ENCODE measurements at places on chromosomes 7 and 10.

DNA sequence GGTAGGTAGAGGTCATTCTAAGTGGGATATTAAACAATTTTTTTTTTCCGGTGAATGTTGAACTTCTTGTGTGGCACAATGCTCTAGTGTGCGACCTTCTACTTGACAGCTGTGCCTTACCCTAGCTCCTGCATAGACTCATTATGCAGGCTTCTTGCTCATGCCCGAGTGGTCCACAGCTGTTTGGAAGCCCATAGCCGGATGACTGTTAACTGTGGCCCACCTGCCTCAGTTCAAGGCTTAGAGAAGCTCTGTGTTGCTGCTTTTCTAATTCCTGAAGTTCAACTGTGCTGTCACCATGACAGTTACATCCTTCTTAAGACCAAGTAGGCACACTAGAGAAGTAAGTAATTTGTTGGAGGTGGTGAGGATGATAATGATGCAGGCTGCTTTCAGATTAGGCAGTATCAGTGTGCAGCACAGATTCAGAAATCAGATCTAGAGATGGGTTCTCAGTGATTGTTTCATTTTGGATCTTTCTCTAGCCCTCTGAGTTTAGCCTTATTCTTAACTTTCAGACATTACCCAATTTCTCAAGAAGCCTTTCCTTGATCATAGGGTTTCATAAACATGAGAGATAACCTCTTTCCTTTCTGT, 278.4 kb downstream of the PHF14 start:
- no peak for DNase-seq

- peak; percentile 38 for DNase-seq
Observed at GRCh38 chr10:55410415-55410885, 609.4 kb upstream of the PCDH15 start.

DNA sequence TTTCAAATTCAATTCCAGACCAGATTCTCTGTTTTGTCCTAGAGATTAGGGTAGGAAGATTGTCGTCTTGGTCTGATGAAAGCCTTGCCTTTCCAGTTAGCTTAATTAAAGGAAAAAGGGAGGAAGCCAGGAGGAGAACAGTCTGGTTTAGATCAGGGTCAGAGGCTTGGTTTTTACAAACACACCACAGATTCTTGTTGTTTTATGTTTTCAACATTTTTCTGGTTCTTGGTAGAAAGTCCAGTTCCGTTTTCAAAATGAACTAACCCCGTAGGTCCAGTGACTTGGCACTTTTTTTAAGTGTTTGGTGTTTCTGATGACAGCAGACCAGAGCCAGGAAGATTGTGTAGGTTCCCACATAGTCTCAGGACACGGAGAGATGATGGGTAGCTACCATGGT, 167.1 kb upstream of the INHBA start:
- DNase-seq, result no peak

- DNase-seq, result no peak
Observed at GRCh38 chr10:104816501-104816900, 175.4 kb downstream of the SORCS3 start.

DNA sequence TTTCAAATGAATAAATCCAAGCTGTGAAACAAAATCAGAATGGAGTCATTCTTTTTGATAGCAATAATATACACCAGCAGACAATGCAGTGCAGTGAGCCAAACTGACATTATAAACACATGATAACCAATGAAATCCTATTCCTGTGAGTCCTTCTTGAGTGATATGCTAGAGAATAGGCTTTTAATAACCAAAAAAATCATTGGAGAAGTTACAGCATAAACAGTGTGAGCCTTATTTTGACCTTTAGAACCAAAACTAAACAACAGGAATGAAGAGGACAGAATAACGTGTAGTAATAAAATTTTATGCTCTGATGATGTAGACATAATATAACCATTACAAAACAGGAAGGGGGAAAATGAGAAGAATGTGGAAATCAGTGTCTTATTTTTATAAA, 8.7 kb downstream of the HUS1 start:
- no peak for DNase-seq

- DNase-seq, result no peak
Observed at GRCh38 chr10:68251151-68251550, 19.2 kb upstream of the ATOH7 start.

- DNase-seq, result no peak
Observed at GRCh38 chr10:82288461-82288881, 413.5 kb downstream of the NRG3 start.

DNA sequence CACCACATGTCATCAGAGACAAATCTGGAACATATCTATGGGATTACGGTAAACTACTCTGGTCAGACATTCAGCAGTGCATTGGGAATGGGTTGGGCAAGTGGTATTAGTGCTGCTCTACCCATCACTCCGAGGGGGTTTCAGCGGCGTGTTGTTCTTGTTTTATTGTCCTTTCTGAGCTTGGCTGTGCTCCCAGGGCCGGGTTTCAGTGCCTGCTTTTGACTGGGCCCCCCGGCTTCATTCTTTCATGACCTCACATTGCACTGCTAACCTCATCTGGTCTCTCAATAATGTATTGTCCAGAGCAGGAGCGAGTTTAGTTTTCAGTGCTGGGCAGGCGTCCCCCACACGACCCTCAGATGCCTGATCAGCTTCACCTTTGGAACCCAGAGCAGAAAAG, 364.6 kb downstream of the PAXIP1 start:
- DNase-seq, result no peak

DNA sequence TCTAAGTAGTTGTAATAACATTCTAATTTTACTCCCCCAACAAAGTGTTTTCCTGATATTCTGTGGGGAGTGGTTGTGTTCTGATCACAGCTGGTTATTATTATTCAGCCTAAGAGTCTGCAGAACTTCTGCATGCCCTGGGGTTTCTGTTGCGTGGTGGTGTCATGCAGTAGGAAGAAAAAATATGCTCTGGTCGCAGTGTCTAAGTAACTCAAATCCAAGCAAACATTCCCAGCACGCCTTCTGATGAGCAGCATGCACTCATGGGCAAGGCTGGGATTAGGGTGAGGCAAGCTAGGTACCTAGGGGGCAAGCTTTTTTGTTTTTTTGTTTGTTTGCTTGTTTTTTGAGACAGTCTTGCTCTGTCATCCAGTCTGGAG, 112.8 kb upstream of the KMT2E start:
- no peak for DNase-seq

- no peak for DNase-seq
Observed at GRCh38 chr10:126242397-126243260, 145.6 kb downstream of the ADAM12 start.

GRCh38 chr10:50529660-50530059, 94.1 kb downstream of the SGMS1 start:
- DNase-seq, result no peak

GRCh38 chr10:74871595-74872382, 45.4 kb downstream of the KAT6B start:
- no peak for DNase-seq

GRCh38 chr7:17952387-17952786, 12.1 kb upstream of the SNX13 start:
- DNase-seq, result no peak

DNA sequence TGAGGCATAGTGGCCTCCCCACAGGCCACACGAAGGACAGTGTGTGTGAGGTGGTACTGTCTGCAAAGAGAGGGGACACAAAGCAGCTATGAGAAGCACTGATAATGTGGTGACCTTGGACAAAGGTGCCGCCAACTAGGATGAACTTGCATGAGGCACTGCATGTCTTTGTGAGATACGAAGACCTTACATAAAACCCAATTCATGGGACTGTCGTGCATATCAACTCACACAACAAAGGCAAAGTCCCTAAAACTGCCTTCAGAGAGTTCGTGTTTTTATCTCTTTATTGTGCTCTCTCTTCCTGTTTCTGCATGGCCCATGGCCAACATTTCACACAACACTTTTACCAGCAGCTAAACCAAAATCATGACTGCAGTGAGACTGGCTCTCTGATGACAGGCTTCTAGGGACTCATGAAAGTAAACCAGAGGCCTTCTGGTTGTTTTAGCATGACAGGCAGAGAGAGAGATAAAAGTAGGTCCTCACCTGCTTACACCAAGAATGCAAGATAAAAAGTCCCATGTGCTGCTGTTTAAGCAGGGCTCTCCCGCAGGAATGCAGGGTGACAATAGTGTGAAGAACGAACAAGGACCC, 347.8 kb downstream of the ELMO1 start:
- no peak for DNase-seq

- DNase-seq, result no peak
Observed at GRCh38 chr10:21401196-21401595, 124.3 kb downstream of the SKIDA1 start.

GRCh38 chr10:794382-794956, 105.0 kb upstream of the DIP2C start:
- DNase-seq, result no peak

DNA sequence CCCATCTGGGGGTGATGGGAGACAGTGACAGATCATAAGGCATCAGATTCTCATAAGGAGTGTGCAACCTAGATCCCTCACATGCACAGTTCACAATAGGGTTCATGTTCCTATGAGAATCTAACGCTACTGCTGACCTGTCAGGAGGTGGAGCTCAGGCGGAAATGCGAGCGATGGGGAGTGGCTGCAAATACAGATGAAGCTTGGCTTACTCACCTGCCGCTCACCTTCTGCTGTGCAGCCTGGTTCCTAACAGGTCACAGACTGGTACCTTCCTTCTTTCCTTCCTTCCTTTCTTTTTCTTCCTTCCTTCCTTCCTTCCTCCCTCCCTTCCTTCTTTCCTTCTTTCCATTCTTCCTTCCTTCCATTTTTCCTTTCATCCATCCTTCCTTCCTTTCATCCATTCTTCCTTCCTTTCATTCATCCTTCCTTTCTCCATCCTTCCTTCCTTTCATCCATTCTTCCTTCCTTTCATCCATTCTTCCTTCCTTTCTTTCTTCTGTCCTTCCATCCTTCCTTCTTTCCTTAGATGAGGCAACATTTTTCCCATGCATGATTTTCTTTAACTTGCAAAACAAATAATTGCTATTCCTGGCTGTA, 370.0 kb upstream of the AUTS2 start:
- no peak for DNase-seq

DNA sequence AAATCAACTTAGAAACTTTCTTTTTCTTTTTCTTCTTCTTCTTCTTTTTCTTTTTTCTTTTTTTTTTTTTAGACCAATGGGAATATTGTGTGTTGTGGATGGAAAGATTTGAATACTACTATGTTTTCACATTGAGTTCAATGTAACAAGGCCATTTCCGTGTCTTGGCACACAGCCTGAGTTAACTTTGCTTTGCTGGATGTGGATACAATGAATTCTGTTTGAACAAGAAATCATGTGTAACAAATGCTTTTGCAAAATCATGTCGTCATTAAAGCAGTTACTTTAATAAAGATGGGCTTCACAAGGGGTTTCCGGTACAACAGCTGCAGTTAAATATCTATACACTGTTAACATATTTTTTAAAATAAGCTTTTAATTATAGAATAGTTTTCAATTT, 13.5 kb upstream of the ENTPD1 start:
- no peak for DNase-seq

DNA sequence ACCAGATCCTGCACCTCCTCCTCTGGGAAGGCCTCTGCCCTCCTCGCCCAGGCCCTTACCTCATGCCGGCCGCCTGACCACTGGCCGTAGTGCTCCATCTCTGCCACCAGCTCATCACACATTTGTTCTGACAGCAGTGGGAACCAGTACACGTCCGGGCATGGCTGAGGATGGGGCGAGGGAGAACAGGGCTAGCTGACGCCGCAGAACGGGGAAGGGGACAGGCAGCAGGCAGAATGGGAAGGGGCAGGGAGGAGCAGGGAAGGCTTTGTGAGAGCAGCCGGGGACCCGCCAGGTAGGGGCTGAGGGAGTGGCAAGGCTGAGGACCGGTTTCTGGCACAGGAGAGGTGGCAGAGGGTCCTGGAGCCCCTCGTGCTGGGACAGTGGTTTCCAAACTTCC, 8.0 kb upstream of the MOGAT3 start:
- DNase-seq, result no peak

DNA sequence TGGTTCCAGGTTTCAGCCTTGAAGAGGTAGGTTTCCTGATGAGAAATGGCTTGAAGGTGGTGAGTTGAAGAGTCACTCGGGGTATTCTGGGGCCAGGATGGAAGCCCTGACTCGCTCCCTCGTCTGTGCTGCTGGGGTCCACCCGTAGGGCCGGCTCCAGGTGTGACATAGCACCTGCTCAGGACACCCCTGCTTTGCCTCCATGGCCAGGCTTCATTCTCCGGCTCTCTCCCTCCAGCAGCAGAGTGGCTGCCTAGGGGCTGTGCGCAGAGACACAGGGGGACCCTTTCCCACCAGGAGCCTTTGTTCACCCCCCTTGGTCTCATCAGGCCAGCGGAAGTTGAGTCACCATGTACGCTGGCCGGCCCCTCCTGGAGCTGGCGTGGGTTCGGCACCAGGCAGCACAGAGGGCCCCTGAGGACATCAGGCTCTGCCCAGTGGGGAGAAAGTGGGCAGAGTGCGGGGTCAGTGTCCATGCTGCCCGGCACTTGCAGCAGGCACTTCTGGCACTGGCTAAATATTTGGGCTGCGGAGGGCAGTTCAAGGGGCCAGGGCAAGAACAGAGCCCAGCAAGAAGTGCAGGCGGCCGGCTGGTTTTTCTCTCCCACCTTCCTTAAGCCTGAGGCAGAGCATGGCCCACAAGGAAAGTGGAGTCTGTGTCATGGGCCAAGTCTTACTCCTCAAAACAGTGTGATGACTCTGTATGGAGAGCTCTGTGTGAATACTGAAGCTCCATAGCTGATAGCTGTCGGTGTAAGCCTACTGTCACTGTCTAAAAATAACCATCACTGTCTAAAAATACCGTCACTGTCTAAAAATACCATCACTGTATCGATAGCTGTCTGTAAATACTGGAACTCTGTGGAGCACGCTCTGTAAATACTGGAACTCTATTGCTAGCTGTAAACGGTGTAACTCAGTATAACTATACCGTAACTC, 3.7 kb upstream of the PRKAR1B start:
- DNase-seq, result no peak

DNA sequence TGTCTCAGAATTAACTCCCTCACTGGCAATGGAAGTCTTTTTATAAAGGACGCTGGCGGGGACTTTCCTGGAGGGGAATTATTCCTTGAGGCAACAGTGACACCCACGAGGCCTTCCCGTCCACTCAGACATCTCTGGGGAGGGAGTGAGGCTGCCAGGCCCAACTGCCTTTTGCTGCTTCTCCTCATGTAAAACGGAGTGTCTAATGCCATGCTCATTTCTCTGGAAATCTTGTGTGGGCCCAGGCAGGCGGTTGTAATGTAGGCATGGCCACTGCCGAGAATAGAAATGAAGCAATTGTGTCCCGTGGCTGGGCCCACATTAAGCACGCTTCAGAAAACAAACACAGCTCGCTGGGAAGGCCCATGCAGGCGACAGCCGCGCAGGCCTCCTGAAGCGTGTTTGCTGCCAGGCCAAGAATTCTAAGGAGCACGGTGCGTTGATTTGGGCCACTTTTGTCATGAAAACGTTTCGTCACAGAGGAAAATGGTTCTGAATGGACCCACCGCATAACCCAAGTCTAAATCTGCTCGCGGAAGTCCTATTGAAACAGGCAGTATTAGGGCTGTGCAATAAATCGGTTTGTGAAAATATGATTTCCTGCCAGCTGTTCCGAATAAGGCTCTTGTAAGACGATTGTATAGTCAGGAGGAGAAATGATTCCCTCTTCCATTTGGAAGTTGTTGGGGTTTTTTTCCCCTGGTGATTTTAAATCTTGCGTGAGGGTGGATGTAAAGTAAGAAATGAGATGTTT, 104.2 kb upstream of the CHST15 start:
- DNase-seq, result no peak
